Mammary epithelial cell (primary cell): ENCODE measurements at places on chromosomes 1 and 21. TPM values are rescaled to one million over a fixed set of nuclear protein-coding genes. Genes with fewer than 3 reads are reported as not detected.

DNA sequence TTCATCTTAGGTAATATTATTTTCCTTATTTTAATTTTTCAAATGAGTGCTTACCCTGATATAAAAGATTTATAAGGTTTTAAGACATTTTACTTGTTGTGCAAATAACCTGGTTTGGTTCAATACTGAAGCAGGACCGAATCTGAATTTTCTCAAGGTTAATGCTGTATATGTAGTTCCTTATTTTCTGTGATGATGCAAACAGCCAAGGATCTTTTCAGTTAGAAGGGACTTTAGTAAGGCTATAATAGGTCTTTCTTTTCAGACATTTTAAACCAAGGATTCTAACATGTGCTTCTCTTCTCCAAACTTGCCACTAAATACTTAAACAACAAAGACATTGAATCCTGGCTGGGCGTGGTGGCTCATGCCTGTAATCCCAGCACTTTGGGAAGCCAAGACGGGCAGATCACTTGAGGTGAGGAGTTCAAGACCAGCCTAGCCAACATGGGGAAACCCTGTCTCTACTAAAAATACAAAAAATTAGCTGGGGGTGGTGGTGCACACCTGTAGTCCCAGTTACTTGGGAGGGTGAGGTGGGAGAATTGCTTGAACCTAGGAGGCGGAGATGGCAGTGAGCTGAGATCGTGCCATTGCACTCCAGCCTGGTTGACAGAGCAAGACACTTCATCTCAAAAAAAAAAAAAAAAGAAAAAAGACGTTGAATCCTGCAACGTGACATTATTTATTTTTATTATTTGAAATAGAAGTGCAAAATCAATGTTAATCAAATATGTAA, 3.2 kb upstream of the ARPC5 start:
- DNase-seq: no peak

- DNase-seq: no peak
These were observed 18.3 kb downstream of the KAZN start for GRCh38 chr1:14616632-14617396.

The RAVER2 gene
- total RNA-seq: 15.8 TPM

The IGSF21 gene
- total RNA-seq: not detected in 2 replicates

GRCh38 chr1:186291271-186291670, 83.8 kb downstream of the TPR start:
- no peak for DNase-seq

- DNase-seq: peak; percentile 91
These were observed 81.6 kb upstream of the LRRC8D start for GRCh38 chr1:89739013-89739843.

GRCh38 chr1:156899956-156900718, 6.6 kb downstream of the PEAR1 start:
- DNase-seq: no peak

The TTC24 gene
- not detected in 2 replicates for total RNA-seq

DNA sequence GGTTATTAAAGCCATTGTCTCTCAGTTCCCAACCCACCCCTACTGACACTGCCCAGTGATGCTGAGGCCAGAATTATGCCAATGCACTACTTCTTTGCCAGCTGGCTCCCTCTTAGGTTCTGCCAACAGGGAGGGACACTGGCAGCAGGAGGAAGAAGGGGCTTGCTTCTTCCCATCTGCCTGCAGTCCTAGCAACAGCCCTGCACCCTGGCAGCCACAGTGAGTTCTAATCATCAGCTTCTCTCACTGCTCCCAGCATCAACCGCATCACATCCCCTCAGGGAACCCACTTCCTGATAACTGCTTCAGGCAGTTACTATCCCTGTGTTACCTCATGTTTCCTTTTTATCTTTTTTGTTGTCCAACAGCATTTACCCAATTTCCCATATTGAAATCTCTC, 86.2 kb downstream of the UBR4 start:
- no peak for DNase-seq

- DNase-seq: no peak
These were observed 29.5 kb downstream of the DOP1B start for GRCh38 chr21:36186081-36186480.

The SYPL2 gene
- total RNA-seq: not detected in 2 replicates

DNA sequence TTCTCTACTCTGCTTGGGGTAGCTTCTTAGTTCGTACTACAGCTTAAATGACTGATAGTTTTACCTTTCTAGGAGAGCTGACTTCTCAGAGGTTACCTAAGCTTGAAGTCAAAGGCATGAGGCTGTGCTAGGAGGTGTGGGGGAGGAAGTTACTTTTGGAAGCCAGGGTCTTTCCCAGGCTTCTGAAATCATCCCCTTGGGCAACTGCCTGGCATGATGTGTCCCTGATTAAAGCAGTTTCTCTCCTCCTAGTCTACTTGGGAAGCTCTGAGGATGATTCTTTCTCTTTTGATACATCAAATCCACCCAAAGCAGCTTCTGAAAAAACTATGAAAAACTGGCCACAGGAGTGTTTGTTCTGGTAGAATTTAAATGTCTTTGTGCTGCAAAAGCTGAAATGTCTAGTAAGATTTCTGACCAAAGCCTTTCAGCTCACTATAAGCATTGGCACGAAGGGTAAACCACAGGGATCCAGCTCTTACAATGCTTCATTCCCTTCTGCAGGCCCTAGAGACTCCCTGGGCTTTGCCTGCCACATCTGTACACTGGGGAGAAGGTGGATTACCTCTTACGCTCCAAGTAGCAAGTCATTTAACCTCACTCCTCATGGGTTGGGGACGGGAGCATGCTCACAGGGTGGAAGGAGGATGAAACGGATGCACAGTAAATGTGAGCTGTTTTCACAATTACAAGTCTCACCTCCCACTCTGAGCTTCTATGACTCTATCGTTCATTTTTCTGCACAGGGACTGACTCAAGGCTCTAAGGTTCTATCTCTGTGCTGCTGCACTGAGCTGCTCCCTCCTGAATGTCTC, 59.6 kb downstream of the RUNX1 start:
- peak; percentile 49 for DNase-seq

DNA sequence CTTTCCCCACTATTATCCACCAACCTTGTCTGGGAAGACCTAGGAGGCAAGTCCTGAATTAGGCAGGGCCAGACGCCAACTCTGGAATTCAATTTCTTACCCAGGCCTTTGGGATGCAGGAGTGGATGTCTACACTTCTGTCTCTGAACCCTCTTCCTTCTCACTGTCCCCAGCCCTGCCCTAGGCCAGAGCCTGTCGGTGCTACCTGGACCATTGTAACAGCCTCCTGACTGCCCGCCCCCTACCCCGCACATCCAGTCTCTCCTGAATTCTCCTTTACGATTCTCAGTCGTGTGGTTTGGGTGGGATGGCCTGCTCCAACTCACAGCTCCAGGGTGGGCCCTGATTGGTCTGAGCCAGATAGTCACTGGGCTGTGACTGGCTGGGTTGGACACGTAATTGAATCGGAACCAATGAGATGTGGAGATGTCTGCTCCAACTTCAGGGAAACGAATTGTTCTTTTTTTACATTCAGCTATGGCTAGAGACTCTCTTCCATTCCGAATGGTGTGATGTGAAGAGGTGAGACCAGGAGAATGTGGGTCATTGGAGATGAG, 304.6 kb downstream of the PTPRU start:
- no peak for DNase-seq

- no peak for DNase-seq
These were observed 29.6 kb upstream of the CACNA1E start for GRCh38 chr1:181453541-181454201.

DNA sequence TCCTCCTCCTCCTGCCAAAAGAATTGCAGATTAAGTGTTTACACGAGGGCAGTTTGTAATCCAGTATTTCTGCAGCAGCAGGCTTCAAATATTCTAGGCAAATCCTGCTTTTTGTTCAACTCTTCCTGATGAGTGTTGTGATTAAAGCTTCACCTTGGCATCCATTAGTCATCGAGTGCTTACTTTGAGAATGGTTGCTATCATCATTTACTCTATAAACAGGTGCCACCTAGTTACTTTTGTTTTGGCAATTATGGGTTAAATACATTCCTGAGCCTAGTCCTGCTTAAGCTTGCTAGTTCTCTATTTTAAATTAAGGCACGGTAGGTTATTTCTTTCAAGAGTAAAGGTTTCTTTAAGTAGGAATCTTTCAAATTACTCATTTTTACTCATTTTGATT, 20.3 kb downstream of the PDC start:
- peak; percentile 74 for DNase-seq

The ETNK2 gene
- 6.1 and 6.2 TPM in 2 replicates for total RNA-seq
